ENCODE measurements at places on chromosomes 3 and 15.

- DNase-seq = no peak
These were observed 27.4 kb upstream of the FAM174B start for GRCh38 chr15:92682741-92683510.

DNA sequence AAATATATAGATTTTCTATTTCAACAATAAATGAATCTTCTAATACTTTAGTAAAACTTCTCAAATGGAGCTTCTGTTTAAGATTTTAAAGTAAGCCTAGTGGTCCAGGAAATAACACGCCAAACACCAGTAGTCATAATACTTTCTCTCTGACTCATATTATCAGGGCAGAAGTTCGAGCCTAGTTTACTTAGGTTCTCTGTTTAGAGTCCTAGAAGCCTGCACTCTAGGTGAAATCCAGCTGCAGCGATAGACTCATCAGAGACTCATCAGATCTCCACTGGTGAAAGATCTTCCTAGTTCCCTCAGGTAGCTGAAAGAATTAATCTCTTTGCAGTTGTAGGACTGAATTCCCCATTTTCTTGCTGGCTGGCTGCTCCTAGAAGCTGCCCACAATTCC lies 552.5 kb upstream of the ROBO2 start:
- no peak for DNase-seq

DNA sequence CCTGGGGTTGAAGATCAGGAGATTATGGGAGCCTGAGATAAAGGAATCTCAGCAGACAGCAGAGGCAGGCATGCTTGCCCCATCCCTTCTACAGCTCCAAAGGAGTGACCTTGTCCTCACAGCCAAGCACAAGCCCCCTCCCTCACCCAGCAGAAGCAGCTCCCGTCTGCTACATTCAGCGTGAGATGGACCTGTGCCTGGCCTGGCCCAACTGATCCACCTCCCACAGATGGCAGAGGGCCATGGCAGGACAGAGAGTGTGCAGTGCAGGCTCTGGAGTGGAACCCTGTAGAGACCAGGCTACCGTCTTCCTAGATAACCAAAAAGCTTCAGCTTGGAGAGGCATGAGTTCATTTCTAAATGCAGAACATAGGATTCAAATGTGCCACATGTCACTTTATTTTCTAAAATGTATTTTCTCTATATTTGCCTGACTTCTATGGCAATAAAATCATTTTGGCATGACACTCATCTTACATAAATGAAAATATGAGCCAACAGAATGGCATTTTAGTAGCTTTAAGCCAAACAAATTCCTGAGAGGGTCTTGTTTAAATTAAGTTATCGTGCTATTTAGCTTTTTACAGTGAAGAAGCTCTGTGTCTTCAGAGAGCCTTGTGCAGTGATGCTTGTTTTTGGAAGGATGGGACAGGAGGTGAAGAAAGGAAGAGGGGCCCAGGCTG lies 43.7 kb downstream of the SLC12A8 start:
- DNase-seq = no peak

DNA sequence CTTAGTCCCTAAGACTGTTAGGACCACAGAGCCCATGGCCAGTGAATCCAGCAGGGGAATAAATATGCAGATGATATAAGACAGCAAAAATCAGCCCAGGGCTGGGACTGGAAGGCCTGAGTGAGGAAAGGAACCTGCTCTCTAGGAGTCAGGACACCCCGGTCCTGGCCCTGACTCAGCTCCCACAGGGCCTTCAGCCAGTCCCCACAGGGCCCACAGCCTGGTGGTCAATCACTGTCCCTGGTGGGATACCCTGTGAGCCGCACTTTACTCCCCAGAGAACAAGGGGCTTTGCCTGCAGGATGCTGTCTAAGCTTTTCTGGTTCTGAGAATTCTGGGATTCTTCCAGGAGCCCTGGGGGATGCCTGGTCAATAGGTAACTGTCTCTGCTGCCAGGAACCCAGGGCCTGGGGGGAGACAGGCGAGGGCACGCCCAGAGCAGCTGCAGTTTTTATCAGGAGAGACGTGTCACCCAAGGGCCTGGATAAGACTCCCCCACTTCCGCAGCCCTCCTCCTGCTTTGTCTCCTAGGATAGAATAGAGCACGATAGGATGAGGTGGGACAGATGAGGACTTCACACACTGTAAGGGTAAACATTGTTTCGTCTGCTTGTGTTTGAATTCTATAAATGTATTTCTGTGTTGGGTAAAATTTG lies 49.5 kb upstream of the MCF2L2 start:
- DNase-seq = no peak

DNA sequence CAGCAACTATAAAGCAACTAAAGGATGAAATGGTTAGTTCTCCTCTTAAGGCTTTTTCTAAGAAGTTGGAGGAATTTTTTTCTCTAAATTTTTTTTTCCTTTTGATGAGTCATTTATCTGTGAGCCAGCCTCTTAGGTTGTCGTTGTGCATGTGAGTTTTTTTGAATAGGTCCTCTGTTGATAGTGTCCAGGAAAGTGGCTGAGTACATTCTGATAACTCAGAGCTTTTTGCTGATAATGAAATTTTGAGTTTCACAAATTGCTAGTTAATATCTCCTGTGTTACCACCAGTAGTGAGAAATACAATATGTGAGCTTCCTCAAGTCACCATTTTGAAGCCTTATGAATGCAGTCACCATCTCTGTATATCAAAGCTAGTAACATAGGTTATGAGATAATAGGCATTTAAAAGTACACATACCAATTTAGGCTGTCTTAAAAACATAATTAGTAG lies 7.1 kb upstream of the LXN start:
- no peak for DNase-seq

- no peak for DNase-seq
These were observed 66.8 kb upstream of the RASGRP1 start for GRCh38 chr15:38631119-38632075.

GRCh38 chr3:61008998-61009380 lies 242.3 kb downstream of the FHIT start:
- DNase-seq = no peak

GRCh38 chr3:105793040-105793439 lies 75.8 kb downstream of the CBLB start:
- no peak for DNase-seq

DNA sequence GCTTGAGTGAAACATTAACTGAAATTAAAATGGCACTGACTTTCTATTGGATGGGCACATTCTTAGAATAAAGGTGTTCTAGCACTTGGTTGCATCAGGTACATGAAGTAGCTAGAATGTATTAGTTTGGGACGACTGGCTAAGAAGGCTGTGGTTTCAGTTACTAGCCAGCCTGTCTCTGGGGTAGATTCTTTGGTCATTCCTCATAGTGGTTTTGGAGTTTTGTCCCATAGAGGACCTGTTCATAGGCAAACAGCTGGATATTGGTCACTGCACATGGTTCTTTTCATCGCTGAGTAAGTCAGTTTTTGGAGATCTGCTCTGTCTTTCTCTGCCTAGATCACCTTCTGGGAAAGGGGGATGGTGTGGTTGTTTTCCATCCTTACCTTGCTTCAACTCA lies 55.3 kb downstream of the ADAMTSL3 start:
- no peak for DNase-seq

DNA sequence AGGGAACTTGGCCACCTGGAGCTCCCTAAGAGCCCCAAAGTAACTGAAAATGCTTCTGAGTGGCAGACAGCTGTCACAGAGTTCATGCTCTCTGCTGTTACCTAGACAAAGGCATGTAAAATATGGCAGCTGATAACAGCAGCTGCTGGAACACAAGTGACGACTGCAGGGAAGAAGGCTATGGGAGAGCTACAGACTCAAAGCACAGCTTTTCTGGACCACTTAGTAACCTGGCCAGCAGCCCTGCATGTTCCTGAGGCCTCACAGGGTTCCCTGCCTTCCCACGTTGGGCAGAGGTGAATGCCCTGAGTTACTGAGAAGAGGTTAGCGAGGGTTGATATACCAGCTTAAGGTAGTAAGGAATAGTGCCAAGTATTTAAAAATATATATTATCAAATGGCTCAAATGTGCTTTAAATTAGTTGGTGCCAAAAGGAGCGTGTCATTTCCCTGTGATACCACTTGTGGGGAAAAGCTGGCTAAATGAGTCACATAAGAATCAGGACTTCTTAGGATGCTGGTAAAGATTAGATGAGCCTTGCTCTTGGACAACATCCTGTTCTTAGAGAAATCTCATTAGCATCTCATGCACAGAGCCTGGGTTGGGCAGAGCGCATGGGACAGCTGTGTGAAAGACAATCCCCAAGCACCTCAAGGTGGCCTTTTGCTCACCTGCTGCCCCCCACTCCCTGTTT lies 76.4 kb upstream of the SCN5A start:
- no peak for DNase-seq

DNA sequence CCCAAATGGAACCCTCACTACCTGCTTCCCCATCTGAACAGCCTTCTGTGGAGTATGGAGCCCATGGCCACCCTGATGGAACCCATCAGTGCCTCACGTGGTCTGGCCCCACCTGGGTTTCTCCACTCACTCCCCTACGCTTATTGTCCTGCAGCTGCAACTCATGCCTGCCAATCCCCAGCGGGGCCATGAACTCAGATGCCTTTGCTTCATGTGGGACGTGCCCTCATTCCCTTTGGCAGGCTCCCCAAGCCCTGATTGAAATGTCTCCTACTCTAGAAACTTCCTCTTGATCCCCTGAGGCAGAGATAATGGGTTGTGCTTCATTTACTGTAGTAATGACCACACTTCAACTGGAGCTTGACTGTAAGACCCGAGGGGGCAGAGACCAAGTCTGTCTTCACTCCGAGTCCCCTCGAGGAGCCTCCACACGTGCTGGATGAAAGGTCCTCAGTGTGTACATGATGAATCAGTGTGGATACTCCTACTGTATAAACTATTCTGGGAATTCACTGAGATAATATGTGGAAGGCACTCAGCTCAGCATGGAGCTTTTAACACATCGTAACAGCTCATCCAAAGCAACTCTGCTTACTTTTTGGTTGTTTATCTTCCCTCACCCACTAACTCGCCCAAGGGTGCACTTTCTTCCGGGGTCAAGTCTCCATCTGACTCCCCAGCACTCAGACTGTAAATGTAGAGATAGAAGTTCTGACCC lies 232.8 kb upstream of the BHLHE40 start:
- DNase-seq = no peak

GRCh38 chr15:78831229-78832207 lies 20.3 kb upstream of the ADAMTS7 start:
- DNase-seq = no peak

DNA sequence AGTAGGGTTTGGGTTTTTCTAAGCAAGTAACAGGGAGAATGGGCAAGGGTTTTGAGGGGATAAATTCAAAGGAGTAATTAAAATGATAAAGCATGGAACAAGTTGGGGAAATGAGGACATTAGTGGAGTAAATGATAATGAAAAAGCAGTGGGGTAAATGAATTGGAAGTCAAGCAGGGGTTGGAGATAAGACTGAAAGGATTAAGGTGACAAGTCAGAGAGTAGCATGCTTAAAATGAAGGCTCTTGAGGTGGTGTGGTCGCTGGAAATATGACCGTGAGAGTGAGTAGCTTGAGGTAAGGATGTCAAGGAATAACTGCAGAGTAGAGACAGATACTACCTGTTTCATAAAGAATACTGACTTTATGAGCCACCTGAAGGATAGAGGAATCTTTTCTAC lies 408.5 kb downstream of the TBC1D5 start:
- DNase-seq = no peak

DNA sequence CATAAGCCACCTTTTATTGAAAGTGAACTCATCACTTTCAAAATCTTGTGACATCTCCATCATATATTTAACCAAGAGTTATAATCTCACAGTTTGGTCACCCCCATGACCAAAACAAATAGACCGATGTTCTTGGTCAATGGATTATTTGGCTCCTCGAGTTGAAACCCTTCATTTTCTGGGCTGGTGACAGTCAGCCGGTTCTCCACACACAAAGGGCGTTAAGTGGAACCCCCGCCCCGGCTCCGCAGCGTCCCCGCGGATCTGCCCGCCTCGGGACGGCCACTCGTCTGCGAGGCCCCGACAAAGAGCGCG lies 772 bp downstream of the TSPAN3 start:
- no peak for DNase-seq
